Temporal lobe (tissue), 4 donors: ENCODE measurements at places on chromosomes 11 and 22. TPM values are rescaled to one million over a fixed set of nuclear protein-coding genes. Genes with fewer than 3 reads are reported as not detected.

Gene FOSL1
- total RNA-seq, result not detected

Gene LMNTD2
- total RNA-seq, result under 0.01 TPM

Gene FOLR2
- 3.9 TPM for total RNA-seq

Gene UPK3A
- total RNA-seq, result not detected

Gene ARHGAP8
- 1.7 TPM for total RNA-seq
